ENCODE measurements at places on chromosomes 7 and 10.

GRCh38 chr10:119177708-119178371, 772 bp downstream of the PRDX3 start:
- DNase-seq, result no peak

GRCh38 chr10:31318382-31318853, 598 bp upstream of the ZEB1 start:
- no peak for DNase-seq

DNA sequence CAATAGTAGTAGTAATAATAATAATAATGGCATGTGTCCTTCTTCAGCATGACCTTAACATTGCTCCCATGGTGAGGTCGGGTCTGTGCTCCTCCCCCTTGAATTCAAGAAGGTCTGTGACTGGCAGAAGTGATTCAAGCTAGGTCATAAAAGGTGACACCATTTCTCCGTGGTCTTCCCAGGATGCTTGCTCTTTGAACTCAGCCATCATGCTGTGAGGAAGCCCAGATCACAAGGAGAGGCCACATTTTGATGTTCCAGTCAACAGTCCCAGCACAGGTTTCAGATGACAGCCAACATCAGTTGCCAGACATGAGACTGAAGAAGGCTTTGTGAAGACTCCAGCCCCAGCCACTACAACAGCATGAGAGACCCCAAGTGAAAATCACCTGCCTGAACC, 83.9 kb downstream of the SEPTIN14 start:
- DNase-seq, result no peak

DNA sequence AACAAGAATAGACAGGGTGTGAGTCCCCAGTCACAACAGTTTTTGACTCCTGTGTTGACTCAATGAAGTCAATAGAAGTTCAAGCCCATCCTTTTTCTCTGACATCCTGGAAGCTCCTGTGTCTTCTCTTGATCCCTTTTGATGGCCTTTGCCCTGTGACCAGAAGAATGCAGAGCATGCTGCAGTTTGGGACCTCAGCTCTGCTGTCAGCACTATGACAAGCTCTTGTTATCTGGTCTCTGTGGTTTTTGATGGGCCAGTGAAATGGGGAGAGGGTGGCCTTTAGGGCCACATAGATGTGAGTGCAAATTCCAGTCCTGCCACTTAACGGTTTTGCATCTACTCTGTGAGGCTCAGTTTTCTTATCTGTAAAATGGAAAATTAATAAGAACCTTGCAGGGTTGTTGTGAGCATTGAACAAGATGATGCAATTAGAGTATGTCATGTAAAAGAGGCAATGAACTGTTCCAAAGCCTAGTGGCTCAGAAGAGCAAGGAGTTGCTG, 102.4 kb upstream of the IKZF1 start:
- no peak for DNase-seq

DNA sequence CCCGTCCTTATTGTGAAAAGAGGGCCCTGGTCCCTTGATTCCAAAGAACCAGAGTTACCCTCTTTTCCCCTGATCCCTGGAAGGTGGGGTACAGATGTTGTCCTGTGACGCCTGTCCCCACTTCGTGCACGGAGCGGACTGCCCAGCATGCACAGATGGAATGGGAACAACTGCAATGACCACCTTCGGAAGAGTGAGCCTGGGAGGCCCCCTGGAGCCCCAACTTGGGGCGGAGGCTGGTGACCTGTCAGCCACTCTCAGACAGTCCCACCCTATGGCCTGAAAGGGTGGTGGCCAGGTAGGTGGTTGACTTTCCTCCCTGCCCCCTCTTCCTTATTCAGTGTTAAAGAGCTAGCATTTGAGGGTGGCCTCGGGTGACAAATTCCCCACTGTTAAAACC, 196.6 kb upstream of the GALNT17 start:
- no peak for DNase-seq

GRCh38 chr10:110006358-110007160, 1.2 kb upstream of the ADD3 start:
- DNase-seq, result peak; percentile 66

DNA sequence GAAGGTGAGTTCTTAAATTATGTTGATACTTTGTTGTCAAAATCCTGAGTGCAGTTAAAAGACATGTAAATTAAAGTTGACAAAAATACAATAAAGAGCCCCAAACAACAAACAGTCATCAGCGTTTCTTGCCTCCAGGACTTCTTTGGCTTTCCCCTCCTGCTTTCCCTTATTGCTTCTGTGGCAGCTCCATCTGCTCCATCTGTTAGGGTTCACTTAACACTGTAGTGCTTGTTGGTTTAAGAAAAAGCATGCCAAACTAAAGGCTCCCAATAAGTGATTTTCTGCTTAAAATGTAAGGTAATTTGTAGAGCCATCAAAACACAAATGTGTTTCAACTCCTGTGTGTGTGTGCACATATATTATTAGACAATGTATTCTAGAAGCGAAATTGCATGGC, 254.3 kb upstream of the GNAI1 start:
- DNase-seq, result no peak

- no peak for DNase-seq
Observed at GRCh38 chr10:68989317-68989990, 851 bp downstream of the KIFBP start.

GRCh38 chr7:129779602-129780256, 168.2 kb downstream of the NRF1 start:
- DNase-seq, result no peak

DNA sequence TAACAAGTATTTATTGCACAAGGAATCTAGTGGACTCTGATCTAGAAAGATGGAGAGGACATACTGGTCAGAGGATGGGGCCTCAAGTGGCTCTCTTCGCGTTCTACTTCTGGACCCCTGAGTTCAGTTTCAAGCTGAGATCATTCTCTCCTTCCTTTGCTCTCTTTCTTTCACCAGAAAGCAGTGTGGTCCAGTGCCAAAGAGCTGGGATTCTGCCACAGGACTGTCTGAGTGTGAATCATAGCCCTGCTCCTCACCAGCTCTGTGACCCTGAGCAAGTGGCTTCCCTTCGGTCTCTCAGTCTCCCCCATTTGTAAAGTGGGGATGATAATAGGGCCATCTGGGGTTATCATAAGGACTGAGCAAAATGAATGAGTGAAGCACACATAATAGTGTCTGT, 715.2 kb downstream of the SUGCT start:
- no peak for DNase-seq

DNA sequence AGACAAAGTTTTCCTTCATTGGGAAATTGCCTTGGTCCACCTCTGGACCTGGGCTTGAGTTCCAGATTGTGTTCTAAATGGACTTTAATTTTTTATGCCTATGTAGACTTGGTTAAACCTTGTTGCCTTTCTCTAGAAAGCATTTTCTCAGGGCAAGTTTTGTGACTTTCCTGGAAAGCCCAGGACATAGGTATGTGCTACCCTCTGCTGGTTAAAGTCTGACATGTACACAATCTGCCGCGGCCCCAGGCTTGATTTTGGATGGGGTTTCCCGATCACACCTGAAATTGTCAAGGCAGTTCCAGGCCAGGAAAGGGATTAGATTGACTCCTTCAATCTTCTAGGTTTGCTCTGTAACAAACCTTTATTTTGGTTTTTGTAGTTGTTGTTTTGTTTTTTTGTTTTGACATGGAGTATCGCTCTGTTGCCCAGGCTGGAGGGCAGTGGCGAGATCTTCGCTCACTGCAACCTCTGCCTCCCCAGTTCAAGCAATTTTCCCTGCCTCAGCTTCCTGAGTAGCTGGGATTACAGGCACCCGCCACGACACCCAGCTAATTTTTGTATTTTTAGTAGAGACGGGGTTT, 14.1 kb upstream of the AKR1B10 start:
- DNase-seq, result peak; percentile 17

DNA sequence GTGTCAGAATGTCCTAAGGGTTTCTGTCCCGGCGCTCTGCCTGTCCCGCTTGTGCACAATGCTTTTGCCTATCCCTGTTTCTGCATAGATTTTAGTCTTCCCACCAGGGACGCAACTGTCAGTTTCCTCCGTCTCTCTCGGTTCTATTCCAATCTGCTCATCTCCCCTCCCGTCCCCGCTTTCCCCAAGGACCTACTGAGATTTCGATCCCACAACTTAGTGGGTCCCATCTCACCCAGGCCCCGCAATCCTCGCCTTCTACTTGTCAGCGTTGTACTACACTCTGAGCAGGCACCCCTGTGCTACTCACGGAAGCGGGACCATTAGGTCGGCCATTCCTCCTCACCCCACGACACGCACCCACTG, 519 bp upstream of the ZNF655 start:
- DNase-seq, result no peak

- no peak for DNase-seq
Observed at GRCh38 chr10:297567-297966, 162.3 kb downstream of the ZMYND11 start.

- DNase-seq, result no peak
Observed at GRCh38 chr7:80147543-80148391, 13.1 kb downstream of the GNAI1 start.

Data from nucleus accumbens (tissue), 56 donors.